Heart left ventricle (tissue), 16 donors: ENCODE measurements at places on chromosomes 6 and 20.
A peak's percentile ranks its signal among the peaks of the same experiment; 100 is the strongest.

GRCh38 chr6:118812970-118813369 is 81.0 kb upstream of the ASF1A start:
- DNase-seq = no peak
- no peak overlapping the region for H3K27ac ChIP-seq
- no peaks in the 10 kb centered on the region for H3K27me3 ChIP-seq
- no peak overlapping the region for H3K4me3 ChIP-seq
- no peaks in the 10 kb centered on the region for H3K4me1 ChIP-seq

DNA sequence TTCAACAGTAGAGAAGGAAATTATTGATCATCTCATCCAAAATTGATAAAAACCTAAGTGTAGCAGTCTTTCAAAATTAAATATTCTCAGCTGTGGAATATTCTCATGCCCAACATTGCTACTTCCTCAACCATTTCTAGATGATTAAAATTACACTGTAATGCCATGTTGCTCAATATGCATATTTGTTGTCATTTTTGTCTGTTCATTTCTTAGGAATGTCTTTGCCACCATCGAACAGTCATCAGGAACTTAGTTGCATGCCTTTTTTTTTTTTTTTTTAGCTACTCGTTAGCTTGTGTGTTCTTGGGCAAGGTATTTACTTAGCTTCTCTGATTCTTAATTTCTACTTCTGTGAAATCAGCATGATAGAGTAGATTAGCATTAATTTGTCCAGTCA is 188.6 kb downstream of the DTNBP1 start:
- peak overlapping the region; percentile 66 for H3K27ac ChIP-seq

GRCh38 chr20:57801581-57801980 is 91.8 kb upstream of the PMEPA1 start:
- H3K36me3 ChIP-seq = no peaks in the 10 kb centered on the region
- H3K27me3 ChIP-seq = no peaks in the 10 kb centered on the region
- H3K27ac ChIP-seq = no peak overlapping the region
- no peak overlapping the region for H3K4me3 ChIP-seq
- no peaks in the 10 kb centered on the region for H3K4me1 ChIP-seq

DNA sequence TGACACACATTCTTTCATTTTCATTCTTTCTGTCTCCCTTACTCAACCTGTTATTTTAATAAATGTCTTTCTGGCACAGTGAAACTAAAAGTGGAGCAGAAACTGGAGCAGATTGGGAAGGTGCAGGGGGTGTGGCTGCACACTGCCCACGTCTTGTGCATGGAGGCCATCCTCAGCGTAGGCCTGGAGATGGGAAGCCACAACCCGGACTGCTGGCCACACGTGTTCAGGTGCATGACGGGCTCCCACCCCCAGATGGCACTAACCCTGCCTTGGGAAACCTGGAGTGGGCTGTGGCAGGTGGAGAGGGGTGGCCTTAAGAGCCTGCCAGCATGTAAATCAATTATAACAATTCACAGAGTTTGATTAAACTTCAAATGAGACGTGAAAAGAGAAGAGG is 71.4 kb upstream of the PBOV1 start:
- H3K27me3 ChIP-seq = no peaks in the 10 kb centered on the region
- no peaks in the 10 kb centered on the region for H3K4me1 ChIP-seq
- no peaks in the 10 kb centered on the region for H3K36me3 ChIP-seq
- DNase-seq = peak; percentile 43
- no peak overlapping the region for H3K4me3 ChIP-seq
- no peak overlapping the region for H3K27ac ChIP-seq

- H3K4me3 ChIP-seq = no peak overlapping the region
- H3K36me3 ChIP-seq = no peaks in the 10 kb centered on the region
- no peaks in the 10 kb centered on the region for H3K4me1 ChIP-seq
- no peak for DNase-seq
- peaks cover 100% of the 10 kb centered on the region for H3K27me3 ChIP-seq
Observed at GRCh38 chr6:28737750-28738395, 185.9 kb downstream of the TRIM27 start.

- no peak overlapping the region for H3K4me3 ChIP-seq
- H3K27me3 ChIP-seq = no peaks in the 10 kb centered on the region
- no peaks in the 10 kb centered on the region for H3K4me1 ChIP-seq
- no peaks in the 10 kb centered on the region for H3K36me3 ChIP-seq
Observed at GRCh38 chr6:140253096-140253495, 878.6 kb upstream of the CITED2 start.

GRCh38 chr6:90101403-90101802 is 195.2 kb downstream of the BACH2 start:
- DNase-seq = no peak
- H3K4me1 ChIP-seq = peaks cover 63% of the 10 kb centered on the region
- H3K4me3 ChIP-seq = no peak overlapping the region
- no peaks in the 10 kb centered on the region for H3K36me3 ChIP-seq
- no peaks in the 10 kb centered on the region for H3K27me3 ChIP-seq
- no peak overlapping the region for H3K27ac ChIP-seq

DNA sequence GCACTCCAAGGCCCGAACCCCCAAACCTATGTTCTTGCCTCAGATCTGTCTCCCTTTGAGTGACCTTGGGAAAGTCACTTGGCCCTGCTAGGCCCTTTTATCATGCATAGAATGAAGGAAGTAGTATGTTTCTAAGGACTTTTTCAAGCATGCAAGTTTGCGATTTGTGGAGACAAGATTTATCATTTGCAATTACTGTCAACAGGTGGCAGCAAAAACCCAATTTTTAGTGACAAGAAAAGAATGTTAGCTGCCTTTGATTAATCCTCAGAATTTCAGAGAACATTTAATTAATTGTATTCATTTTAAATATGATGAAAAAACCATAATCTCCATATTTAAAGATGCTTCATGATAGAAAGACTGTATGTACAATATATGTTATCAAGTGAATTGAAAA is 28.3 kb upstream of the PREP start:
- no peak overlapping the region for H3K4me3 ChIP-seq
- no peak overlapping the region for H3K27ac ChIP-seq
- no peak for DNase-seq

GRCh38 chr6:34539181-34539580 is 16.9 kb downstream of the SPDEF start:
- H3K4me1 ChIP-seq = no peaks in the 10 kb centered on the region
- no peaks in the 10 kb centered on the region for H3K27me3 ChIP-seq
- H3K36me3 ChIP-seq = no peaks in the 10 kb centered on the region
- DNase-seq = no peak
- H3K27ac ChIP-seq = no peak overlapping the region

- H3K27ac ChIP-seq = no peak within 1 kb of the TSS
- H3K36me3 ChIP-seq = no peaks in the 10 kb centered on the region
- H3K4me1 ChIP-seq = no peaks in the 10 kb centered on the region
- no peaks in the 10 kb centered on the region for H3K27me3 ChIP-seq
Observed at GRCh38 chr20:57560554-57561355, at the start of gene PCK1. TSS of gene PCK1 (plus strand) at chr20:57561110. CDS start at chr20:57561412, 302 bp downstream.

- no peak for DNase-seq
- H3K36me3 ChIP-seq = no peaks in the 10 kb centered on the region
- no peaks in the 10 kb centered on the region for H3K27me3 ChIP-seq
- no peak overlapping the region for H3K4me3 ChIP-seq
- H3K27ac ChIP-seq = no peak overlapping the region
Observed at GRCh38 chr6:124991764-124992295, 29.6 kb downstream of the RNF217 start.

DNA sequence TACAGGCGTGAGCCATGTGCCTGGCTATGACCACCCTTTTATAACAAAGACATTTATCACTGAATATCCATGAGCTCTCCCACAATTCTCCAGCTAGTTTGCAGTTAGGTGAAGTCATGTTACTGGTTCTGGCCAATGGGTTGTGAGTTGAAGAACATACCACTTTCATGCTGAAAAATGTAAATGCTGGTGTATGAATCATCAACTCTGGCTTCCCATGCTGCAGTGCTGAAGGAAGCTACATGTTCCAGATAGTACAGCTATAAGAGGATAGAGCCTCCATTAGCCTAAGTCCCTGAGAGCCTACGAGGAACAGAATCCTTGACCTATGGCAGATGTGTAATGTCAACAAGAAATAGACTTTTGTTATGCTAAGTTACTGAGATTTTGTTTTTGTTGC is 180.4 kb downstream of the BTBD9 start:
- H3K4me3 ChIP-seq = no peak overlapping the region
- H3K27ac ChIP-seq = no peak overlapping the region
- no peaks in the 10 kb centered on the region for H3K36me3 ChIP-seq
- no peak for DNase-seq

DNA sequence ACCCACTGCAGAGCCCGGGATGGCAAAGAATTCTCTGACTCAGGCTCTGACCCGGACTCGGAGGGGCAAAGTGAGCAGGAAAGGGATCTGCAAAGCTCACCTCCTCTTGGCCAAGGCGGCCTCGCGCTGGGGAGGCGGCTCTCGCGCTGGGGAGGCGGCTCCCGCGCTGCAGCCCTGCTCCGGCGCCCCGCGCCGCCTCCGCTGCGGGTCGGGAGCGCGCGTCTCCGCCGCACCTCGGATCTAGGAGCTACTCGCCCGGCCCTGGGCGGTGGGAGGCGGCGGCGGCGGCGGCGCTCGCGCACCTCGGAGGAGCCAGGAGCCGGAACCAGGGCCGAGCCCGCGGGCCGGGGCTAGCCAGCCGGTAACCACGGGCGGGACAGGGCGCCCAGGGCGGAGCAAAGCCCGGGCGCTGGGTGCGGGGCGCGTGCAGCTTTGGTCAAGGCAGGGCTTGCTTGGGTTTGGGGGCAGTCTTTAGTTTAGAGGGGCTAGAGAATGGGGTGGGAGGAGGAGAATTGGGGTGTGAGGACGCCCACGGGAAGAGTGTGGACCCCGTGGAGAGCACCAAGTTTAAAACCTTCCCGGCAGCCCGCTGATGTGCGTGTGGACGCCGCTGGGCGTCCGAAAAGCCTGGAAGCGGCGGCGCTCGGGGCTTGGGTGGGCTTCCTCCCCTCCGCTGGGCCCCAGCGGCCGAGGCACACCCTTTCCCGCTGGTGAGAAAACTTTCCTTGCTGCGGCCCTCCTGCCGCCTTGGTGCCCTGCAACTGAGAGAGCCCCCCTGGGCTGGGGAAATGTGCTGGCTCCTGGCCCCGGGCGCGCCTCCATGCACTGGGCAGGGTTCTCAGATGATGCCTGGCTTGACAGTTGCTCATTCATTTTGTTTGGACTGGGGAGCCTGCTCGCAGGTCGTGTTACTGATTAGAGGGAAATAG is at the start of gene MRAP2:
Gene MRAP2, plus strand, starts transcription at position 250 of the 929 bp plus-strand sequence. CDS start 21,547 bp downstream, outside the sequence.
- DNase-seq = no peak
- H3K4me3 ChIP-seq = peak within 1 kb of the TSS; percentile 28
- no peak within 1 kb of the TSS for H3K27ac ChIP-seq
- H3K27me3 ChIP-seq = peaks cover 31% of the 10 kb centered on the region
- no peaks in the 10 kb centered on the region for H3K36me3 ChIP-seq

DNA sequence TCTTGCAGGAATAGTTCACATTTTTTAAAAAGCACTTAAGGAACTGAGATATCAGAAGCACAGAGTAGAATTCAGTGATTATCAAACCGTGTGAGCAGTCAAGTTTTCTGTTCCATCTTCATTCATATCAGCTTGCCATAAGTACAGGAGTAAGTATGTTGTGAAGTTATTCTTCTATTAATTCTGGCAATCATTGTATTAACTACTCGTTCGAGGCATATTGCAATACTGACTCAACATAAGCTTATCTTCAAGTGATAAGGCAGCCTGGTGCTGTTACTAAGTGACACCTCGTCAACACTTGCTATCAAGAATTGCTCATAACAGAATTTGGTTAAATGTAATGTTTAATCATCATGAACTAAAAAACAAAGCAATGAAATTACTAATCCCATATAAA is 75.7 kb upstream of the SNX9 start:
- no peak overlapping the region for H3K4me3 ChIP-seq
- H3K27me3 ChIP-seq = no peaks in the 10 kb centered on the region
- H3K27ac ChIP-seq = no peak overlapping the region
- H3K4me1 ChIP-seq = no peaks in the 10 kb centered on the region
- DNase-seq = no peak

DNA sequence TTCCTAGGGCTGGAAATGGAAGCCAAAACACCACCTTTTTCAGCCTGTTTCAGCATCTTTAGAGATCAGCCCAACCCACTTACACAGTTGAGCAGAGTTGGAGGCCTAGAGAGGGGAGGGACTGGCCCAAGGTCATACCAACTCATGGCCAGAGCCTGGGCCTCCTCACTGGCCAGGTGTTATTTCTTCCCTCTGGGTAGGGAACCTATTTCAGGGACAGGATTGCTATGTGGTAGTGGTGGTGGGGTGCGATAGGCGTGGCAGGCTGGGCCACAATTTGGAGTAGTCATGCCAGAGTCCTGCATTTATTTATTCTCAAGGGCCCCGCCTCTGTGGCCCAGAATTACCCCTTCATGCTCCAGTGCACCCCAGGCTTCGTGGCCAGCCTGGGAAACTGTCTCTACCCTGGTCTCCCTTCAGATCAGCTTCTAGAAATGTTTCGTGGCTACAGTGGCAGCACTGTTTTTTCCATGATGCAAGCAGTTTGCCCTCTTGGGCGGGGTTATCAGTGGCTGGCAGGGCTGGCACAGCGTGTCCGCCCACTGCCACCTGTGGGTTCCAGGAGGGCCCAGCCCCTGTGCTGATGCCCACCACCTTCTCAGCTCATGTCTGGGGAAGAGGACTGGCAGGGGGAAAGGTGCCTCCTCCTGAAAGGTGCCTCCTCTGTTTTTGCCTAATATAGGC is 6.2 kb downstream of the VEGFA start:
- peaks cover 63% of the 10 kb centered on the region for H3K4me1 ChIP-seq
- H3K36me3 ChIP-seq = peaks cover 53% of the 10 kb centered on the region
- peak overlapping the region; percentile 90 for H3K27ac ChIP-seq
- H3K27me3 ChIP-seq = no peaks in the 10 kb centered on the region

DNA sequence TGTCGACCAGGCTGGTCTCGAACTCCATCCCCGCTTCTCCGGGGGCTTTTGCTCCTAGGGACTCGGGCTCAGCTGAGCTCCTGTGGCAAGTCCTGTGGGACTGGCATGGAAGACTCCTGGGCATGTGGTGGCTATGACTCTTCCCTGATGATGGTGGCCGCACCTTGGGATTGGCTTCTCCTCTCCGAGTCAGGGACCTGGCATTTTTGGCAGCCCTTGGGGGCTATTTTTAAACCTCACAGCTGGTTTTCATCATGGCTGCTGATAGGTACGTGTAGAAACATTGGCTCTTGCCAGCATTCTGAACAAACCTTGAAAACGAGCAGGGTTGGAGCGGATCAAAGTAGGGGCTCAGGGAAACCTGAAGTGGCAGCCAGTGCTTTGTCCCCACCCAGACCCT is 54.1 kb downstream of the RBM38 start:
- H3K36me3 ChIP-seq = no peaks in the 10 kb centered on the region
- H3K4me3 ChIP-seq = no peak overlapping the region
- peaks cover 28% of the 10 kb centered on the region for H3K4me1 ChIP-seq
- H3K27me3 ChIP-seq = no peaks in the 10 kb centered on the region
- DNase-seq = peak; percentile 77

- H3K4me3 ChIP-seq = no peak overlapping the region
- DNase-seq = no peak
- no peaks in the 10 kb centered on the region for H3K36me3 ChIP-seq
- peaks cover 16% of the 10 kb centered on the region for H3K4me1 ChIP-seq
Observed at GRCh38 chr6:99350573-99350972, 1.1 kb upstream of the FAXC start.

DNA sequence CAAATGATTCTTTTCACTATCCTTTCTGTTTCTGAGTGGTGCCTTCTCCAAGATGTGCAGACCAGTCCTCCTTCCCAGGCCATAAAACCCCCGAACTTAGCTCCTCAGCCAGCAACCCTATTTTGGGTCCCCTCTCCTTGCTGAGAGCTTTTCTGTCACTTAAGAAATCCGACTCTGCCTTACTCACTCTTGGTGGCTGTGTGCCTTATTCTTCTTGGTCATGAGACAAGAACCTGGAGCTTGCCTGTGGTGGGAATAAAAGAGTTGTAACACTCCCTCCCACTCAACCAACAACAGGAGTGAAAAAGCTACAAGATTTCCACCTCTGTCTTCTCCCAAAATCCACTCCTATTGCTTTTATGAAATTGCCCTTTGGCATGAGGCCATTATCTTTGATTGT is 62.6 kb downstream of the RPS12 start:
- no peak overlapping the region for H3K4me3 ChIP-seq
- no peak overlapping the region for H3K27ac ChIP-seq
- no peaks in the 10 kb centered on the region for H3K4me1 ChIP-seq
